Left lung (tissue), 14 donors: ENCODE measurements at places on chromosomes 1 and 21. TPM values are rescaled to one million over a fixed set of nuclear protein-coding genes. Genes with fewer than 3 reads are reported as not detected.
A peak's percentile ranks its signal among the peaks of the same experiment; 100 is the strongest.

GRCh38 chr21:45035477-45035848 lies 38.9 kb upstream of the ADARB1 start:
- no peak overlapping the region for H3K4me3 ChIP-seq
- H3K27ac ChIP-seq = no peak overlapping the region
- no peaks in the 10 kb centered on the region for H3K36me3 ChIP-seq
- peaks cover 6% of the 10 kb centered on the region for H3K4me1 ChIP-seq
- DNase-seq = no peak

DNA sequence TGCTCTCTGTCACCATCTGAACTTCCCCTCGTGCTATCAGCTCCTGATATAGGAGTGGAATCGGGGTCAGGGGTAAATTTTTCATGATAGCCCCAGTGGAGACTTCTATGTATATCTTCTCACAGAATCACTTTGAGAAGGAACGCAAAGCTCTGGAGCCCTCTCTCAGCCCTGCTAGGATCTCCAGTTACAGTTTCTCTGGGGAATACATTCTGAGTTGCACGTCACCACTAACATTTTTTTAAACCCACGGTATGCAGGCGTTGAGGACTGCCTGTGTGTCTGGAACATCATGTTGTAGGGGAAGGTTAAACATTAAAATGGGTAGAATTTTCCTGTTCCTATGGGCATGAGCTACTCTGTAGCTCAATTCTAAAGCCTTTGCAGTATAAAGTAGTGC lies 116.4 kb upstream of the FAM78B start:
- H3K27me3 ChIP-seq = no peaks in the 10 kb centered on the region
- no peak for DNase-seq
- no peaks in the 10 kb centered on the region for H3K4me1 ChIP-seq
- no peak overlapping the region for H3K4me3 ChIP-seq
- no peaks in the 10 kb centered on the region for H3K36me3 ChIP-seq

Gene IL10RB
- 48.2 TPM for total RNA-seq

- H3K27me3 ChIP-seq = no peaks in the 10 kb centered on the region
- no peaks in the 10 kb centered on the region for H3K4me1 ChIP-seq
- no peak overlapping the region for H3K27ac ChIP-seq
- no peaks in the 10 kb centered on the region for H3K36me3 ChIP-seq
- no peak overlapping the region for H3K4me3 ChIP-seq
- DNase-seq = no peak
These were observed 38.9 kb upstream of the CDC14A start for GRCh38 chr1:100313382-100313781.

GRCh38 chr1:45478121-45478814 lies 12.7 kb downstream of the TESK2 start:
- no peak overlapping the region for H3K4me3 ChIP-seq
- DNase-seq = no peak
- H3K4me1 ChIP-seq = no peaks in the 10 kb centered on the region
- no peak overlapping the region for H3K27ac ChIP-seq
- no peaks in the 10 kb centered on the region for H3K36me3 ChIP-seq
- no peaks in the 10 kb centered on the region for H3K27me3 ChIP-seq

Gene TNFRSF14
- total RNA-seq = 109 TPM

- no peak overlapping the region for H3K4me3 ChIP-seq
- DNase-seq = no peak
- H3K27me3 ChIP-seq = no peaks in the 10 kb centered on the region
- H3K4me1 ChIP-seq = no peaks in the 10 kb centered on the region
These were observed 670.9 kb upstream of the NR5A2 start for GRCh38 chr1:199356561-199356960.

Gene TINAGL1
- 106 TPM for total RNA-seq

- peaks cover 57% of the 10 kb centered on the region for H3K36me3 ChIP-seq
- no peak overlapping the region for H3K27ac ChIP-seq
- DNase-seq = no peak
- no peaks in the 10 kb centered on the region for H3K4me1 ChIP-seq
- no peaks in the 10 kb centered on the region for H3K27me3 ChIP-seq
These were observed 63.2 kb upstream of the ADAM30 start for GRCh38 chr1:119959268-119960220.

DNA sequence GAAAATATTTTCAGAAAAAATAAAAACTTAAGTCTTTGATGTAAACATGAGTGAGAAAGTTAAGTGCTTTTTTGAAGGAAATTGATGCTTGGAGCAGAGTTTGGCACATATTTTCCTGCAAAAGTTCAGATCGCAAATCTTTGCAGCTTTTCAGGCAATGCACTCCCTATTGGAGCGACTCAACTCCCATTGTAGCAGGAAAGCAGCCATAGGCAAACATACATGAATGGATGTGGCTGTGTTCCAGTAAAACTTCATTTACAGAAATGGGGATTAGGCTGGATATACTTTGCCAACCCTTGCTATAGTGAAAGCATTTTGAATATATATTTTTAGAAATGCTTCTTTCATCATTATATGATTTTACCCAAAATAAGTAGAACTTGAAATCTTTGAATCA lies 8.1 kb downstream of the AGL start:
- DNase-seq = no peak
- H3K4me1 ChIP-seq = no peaks in the 10 kb centered on the region
- H3K27me3 ChIP-seq = no peaks in the 10 kb centered on the region
- H3K4me3 ChIP-seq = no peak overlapping the region
- no peaks in the 10 kb centered on the region for H3K36me3 ChIP-seq

Gene RHBDL2
- 1.0 TPM for total RNA-seq

DNA sequence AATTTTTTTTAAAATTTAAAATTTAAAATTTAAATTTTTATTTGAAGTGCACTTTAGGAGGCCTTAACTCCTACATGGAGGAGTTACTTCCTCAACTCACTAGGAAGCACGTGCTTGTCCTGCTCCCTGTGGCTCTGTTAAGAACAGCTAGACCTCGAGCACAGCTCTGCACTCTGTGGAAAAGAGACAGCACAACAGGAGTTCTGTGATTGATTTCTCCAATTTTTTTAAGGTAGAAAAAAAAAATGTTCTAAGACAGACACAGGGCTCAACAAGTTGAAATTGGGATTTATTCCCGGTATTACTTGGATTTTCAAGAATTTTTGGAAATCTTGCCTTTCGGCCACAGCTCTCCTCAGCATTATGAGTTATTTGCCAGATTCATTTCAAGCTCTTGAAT lies 356.6 kb upstream of the LYPLAL1 start:
- no peaks in the 10 kb centered on the region for H3K4me1 ChIP-seq
- H3K36me3 ChIP-seq = no peaks in the 10 kb centered on the region
- no peak overlapping the region for H3K27ac ChIP-seq
- no peak overlapping the region for H3K4me3 ChIP-seq

DNA sequence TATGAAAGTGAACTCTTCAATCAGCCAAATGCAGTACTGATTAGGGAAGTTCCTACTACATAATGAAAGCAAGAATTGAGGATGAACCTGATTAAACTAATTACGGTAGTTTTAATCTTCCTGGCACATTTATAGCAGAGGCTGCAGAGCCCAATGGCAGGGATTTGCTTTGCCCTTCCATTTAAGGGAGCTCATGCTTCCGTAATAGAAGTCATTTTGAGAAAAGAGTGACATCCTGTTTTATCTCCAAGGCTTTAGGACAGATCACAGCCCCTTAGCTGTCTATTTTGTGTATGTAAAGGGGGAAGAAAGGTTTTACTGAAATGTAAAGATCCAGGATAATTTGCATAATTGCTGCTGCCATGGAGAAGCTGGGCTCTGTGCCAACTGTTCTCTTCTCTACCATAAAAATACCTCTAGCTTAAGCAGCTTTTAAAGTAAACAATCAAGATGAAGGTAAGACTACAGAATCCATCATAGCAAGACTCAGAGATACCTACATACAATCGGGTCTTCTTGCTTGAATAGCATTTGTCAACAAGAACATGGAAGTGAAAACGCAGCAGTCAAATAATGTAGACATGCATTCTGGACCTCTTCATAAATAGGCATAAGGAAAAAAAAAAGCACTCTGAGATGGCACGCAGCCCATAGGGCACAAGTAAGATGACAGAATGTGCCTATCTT lies 62.5 kb downstream of the ASH1L start:
- peaks cover 8% of the 10 kb centered on the region for H3K4me1 ChIP-seq
- H3K27ac ChIP-seq = peak overlapping the region; percentile 53
- no peaks in the 10 kb centered on the region for H3K27me3 ChIP-seq
- no peak for DNase-seq
- H3K36me3 ChIP-seq = no peaks in the 10 kb centered on the region

Gene SNX7
- 16.5 TPM for total RNA-seq

DNA sequence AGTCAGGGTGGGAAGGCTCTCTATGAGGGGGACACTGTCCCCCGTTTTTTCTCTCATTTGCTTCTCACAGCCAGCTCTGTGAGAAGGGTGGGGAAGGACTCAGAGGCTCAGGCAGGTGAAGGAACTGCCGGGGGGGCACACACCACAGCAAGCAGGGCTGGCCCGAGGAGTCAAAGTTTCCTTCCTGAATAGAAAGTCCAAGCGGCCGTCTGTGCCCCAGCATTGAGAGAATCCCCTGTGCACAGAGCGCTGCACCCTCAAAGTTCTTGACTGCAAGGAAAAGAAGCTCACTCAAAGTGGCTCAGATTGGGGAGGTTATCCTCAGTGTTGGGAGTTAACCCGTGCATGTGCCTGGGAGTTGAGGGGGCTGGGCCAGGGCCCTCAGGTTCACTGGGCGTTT lies 145.2 kb upstream of the AJAP1 start:
- H3K4me3 ChIP-seq = no peak overlapping the region
- DNase-seq = no peak
- peaks cover 26% of the 10 kb centered on the region for H3K27me3 ChIP-seq
- no peak overlapping the region for H3K27ac ChIP-seq
- no peaks in the 10 kb centered on the region for H3K4me1 ChIP-seq
- no peaks in the 10 kb centered on the region for H3K36me3 ChIP-seq

Gene C1QB
- 648 TPM for total RNA-seq

- H3K27me3 ChIP-seq = no peaks in the 10 kb centered on the region
- peaks cover 6% of the 10 kb centered on the region for H3K36me3 ChIP-seq
- no peak for DNase-seq
- H3K4me3 ChIP-seq = no peak overlapping the region
These were observed 40.8 kb downstream of the BCAR3 start for GRCh38 chr1:93640656-93641440.

GRCh38 chr1:46248122-46248920 lies 758 bp downstream of the RAD54L start:
- DNase-seq = no peak
- no peaks in the 10 kb centered on the region for H3K36me3 ChIP-seq
- no peaks in the 10 kb centered on the region for H3K27me3 ChIP-seq
- peak overlapping the region; percentile 62 for H3K4me3 ChIP-seq
